Activated gamma-delta T cell (primary cell): ENCODE measurements at places on chromosomes 2 and 18.

DNA sequence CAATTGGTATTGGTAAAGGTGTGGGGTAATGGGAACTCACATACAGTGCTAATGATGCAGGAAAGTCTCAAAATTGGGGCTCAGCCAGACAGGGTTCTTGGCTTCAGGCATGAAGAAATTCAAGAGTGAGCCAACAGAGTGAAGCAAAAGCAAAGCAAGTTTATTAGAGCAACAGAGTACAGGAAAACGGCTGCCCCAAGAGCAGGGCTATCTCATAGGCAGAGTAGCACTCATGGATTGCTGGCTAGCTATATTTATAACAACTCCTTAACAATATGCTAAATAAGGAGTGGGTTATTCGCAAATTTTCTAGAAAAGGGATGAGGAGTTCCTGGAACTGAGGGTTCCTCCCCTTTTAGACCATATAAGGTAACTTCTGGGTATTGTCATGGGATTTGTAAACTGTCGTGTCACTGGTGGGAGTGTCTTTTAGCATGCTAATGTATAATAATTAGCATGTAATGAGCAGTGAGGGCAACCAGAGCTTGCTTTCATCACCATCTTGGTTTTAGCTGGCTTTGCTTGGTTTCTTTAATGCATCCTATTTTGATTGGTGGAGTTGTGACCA, 233.8 kb upstream of the NOL4 start:
- no peak for DNase-seq

DNA sequence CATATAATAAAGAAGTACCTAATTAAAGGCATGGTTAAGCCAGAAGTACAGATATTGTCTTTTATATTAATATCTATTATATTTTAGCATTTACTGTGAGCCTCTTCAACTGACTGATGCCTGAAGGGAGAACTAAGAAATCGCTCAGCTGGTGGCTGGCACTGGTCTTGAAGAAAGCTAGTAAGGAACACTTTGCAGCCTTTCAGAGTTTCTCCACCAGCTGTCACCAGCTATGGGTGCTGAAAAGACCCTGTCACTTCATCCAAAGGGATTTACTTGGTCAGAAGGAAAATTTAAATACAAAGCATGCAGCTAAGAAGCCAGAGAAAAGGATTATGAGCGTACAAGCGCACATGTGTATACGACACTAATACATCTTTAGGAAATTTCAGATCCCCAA, 525.9 kb downstream of the TMEM182 start:
- no peak for DNase-seq

- DNase-seq = no peak
These were observed 36.7 kb downstream of the WDFY1 start for GRCh38 chr2:223908304-223908998.

GRCh38 chr2:203177361-203177760, 61.5 kb upstream of the CYP20A1 start:
- no peak for DNase-seq

GRCh38 chr18:59604877-59605276, 92.3 kb downstream of the CCBE1 start:
- DNase-seq = no peak

- no peak for DNase-seq
These were observed 44.2 kb upstream of the CTDP1 start for GRCh38 chr18:79635427-79635726.

DNA sequence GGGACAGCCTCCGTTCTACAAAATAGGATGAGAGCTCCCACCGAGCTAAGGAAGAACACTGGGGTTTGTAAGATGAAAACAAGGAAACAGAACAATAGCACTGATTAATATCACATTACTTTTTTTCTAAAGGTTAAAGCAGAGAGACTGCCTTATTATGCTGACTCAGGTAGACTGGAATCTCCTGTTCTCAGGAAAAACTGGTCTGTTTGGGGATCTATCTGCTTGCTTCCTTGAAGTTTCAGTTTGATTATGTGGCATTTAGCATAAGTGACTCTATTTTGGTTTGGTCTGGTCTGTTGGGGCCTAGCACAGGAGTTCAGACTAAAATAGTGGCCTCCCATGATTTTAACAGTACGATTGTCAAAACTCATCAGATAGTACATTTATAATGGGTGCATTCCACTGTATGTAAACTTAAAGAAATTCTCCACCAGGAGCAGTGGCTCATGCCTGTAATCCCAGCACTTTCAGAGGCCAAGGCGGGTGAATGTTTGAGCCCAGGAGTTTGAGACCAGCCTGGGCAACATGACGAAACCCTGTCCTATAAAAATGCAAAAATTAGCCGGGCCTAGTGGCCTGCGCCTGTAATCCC, 64.1 kb upstream of the NDUFV2 start:
- DNase-seq = no peak

- DNase-seq = no peak
These were observed 352.1 kb downstream of the RBM43 start for GRCh38 chr2:150909613-150910012.

GRCh38 chr2:170819680-170820664, 3.3 kb downstream of the GAD1 start:
- no peak for DNase-seq

- no peak for DNase-seq
These were observed 356.7 kb upstream of the LYPD1 start for GRCh38 chr2:133026536-133027177.

GRCh38 chr18:31648966-31649429, 35.4 kb downstream of the B4GALT6 start:
- no peak for DNase-seq

- no peak for DNase-seq
These were observed 142.6 kb upstream of the GPC1 start for GRCh38 chr2:240292619-240293525.

- no peak for DNase-seq
These were observed 92.6 kb upstream of the CREB1 start for GRCh38 chr2:207437136-207437523.

DNA sequence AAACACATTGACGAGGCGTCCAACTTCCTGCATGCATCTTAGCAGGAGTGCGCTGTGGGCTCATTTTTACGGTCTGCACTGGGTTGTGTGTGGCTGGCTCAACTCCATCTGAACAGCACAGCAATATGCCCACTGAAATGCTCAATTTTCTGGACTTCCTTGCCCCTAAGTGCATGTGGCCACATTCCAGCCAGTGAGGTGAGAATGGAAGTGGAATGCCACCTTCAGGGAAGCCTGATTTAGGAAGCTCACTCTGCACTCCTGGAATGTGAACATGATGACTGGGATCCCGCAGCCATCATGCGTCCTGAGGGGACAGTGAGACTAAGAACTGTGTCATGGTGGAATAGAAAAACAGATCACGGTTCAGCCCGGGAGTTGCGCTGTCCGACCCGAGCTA, 76.2 kb downstream of the PSMG2 start:
- DNase-seq = no peak

DNA sequence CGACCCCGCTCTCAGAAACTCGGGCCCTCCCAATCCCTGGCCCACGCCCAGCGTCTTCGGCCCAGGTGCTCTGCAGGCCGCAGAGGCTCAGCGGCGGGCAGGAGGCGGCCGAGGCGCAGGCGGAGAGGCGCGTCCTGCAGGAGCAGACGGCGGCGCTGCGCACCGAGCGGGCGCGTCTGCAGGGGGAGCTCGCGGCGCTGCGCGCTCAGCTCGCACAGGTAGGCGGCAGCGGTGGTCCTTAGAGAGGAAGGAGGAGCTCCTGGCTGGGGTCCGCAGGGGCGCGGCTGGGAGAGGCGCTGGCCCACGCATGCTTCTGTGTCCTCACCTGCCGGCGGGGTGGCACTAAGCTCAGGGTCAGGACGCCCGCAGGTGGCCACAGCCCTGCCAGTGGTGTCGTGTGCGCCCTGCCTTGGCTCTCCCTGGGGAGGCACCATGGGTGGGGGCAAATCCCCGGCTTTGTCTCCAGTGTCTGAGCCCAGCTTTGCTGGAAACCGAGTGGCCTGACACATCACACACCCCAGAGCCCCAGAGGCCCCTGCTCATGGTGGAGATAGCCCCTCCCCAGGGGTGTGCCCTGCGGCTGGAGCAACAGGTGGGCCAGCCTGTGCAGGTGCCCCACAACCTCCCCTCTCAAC, 14.9 kb upstream of the SNED1 start:
- DNase-seq = no peak

DNA sequence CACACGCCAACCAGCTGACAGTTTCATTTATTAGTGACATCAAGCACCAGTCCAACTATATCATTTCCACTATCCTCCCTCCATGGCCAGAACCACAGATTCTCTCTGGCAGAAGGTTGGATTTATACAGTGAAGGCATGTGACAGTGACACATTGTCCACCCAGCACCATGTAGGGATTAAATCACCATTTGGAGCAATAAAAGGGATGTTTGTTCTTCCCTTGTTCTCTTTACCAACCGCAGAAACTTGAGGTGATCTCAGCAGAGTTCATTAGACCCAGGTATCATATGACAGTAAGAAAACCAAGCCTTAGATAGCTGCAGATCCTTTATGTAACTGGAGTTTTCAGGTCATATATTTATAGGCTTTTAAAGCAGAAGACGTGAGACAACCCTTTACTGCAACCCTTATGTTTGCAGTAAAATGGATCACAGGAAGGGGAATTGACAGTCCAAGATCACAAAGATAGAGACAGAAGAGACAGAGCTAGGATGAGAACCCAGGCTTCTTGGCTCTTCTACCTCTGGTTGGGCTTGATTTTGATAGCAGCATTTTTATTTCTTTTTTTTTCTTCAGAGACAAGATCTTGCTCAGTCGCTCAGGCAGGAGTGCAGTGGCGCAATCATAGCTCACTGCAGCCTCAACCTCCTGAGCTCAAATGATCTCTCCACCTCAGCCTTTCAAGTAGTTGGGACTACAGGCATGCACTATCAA, 80.1 kb downstream of the XDH start:
- no peak for DNase-seq

- no peak for DNase-seq
These were observed 8.9 kb downstream of the MAPRE2 start for GRCh38 chr18:35050028-35050546.

DNA sequence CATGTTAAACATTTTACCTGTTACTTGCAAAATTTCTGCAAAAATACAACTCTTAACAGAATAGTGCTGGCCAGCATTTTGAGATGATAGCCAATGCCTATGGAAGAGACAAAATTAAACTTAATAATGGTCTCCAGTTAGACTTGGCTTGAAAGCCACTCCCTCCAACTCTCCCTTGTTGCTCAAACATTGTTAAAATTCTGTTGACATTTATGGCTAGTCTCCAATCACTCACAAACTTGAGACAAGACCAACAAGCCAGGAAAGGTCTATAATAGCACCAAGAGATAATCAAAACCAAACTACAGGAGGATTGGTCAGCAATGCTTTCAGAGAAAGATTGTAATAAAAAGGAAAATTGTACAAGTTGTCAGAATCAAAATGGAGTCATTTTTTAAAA, 770.7 kb upstream of the NXPH2 start:
- no peak for DNase-seq

DNA sequence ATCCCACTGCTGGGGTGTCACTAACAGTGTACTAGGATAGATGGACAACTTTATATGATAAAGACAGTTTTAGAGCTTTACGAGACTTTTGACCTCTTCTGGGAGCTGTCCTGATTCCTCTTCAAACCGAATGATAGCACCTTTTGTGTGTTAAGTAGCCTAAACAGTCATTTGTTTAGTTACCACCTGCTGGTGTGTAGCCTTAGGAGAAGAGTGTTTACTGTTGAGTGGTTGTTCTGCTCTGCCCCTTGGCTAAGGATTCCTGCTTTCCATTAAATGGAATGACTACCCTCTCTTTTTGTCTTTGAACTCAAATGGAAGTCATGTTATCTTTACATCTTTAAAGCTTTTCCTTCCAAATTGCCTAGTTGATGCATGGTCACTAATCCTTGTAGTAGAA, 28.0 kb upstream of the MGAT5 start:
- no peak for DNase-seq

DNA sequence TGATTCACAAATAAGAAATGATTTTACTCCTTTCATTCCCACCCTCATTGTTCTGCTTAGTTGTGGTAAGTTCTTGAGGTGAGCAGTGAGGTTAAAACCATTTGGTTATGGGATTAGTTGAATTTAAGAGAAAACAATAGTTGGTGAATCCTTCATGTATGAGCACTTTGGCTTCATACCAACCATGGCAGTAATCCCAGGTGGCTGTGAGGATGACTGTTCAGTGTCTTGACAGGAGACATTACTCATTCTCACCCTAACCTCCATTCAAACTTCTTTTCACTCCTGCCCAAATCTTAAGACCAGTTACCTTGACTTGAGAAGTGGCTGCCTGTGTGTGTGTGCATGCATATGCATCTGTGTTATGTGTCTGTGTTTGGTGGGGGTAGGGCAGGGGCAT, 143.1 kb downstream of the SETBP1 start:
- no peak for DNase-seq

DNA sequence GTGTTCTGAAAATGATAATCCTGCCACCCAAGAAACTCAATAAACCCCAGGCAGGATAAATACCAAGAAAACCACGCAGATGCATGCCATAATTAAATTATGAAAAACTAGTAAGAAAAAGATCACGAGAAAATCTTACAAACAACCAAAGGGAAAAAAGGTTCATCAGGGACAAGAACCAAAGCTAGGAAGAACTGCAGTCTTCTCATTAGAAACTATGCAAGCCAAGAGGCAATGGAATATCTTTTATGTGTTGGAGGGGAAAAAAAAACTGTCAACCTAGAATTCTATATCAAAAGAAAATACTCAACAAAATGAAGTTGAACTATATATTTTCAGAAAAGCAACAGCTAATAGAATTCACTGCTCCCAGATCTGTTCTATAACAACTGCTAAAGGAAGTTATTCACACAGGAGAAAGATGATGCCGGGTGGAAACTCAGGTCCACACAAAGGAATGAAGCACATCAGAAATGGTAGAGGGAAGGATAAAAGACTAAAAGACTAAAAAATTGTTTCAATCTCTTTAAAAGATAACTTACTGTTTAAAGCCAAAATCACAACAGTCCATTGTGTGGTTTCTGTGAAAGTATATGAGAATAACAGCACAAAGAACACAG, 55.0 kb downstream of the NDUFA10 start:
- no peak for DNase-seq
